ENCODE measurements at places on chromosomes 12 and 14.

- no peak for DNase-seq
Measured at GRCh38 chr14:67377916-67378315, 17.8 kb downstream of the EIF2S1 start.

DNA sequence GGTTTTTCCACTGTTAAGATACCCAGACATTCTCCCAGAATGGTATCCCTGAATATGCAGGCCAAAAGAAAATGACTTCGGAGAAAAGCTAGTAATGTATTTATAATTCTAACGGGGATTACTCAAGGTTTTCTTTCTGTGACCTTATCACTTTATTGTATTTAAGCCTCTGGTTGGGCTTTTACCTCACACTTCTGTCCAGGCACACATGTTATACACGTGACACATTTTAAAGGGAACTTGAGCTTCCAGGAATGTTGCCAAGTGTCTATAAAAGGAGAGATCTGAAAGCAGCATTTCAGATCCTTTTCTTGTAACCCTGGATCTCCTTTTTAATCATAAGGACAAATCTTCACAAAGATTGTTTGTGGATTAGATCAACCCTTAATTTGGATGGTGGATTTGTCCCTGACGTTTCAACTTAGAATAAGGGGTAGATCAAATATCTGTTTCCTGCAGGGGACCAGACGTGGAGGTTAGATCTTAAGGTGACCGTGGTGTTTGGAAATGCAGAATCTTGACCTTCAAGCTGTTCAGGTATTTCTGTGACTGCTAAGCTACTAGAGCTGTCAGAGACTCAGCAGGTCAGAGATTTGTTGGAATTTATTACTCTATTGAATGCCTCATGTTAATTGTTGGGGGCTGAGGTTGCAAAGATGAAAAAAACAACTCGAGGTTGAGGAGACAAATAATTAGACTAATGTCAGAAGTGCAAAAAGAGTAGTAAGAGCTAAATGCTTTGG is 1.5 kb downstream of the CIPC start:
- no peak for DNase-seq

GRCh38 chr12:105852951-105853350 is 285.8 kb downstream of the NUAK1 start:
- DNase-seq: no peak

- DNase-seq: no peak
Measured at GRCh38 chr12:122651520-122652224, 51.5 kb downstream of the HCAR2 start.

DNA sequence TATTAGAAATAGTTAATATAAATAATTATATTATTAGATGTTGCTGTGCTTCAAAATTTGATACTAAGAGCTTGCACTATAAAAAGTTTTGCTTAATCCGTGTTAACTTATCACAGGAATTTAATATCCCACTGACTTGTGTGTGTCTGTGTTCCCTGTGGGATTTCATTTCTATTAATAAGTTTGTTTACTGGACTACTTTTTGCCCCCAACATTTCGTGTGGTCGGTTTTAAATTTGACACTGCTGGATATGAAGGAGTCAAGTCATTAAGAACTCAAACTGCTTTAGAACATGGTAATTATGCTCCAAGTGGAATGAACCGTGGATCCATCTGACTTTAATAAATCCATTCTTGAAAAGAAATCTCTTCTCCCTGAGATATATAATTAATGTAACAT is 182.2 kb upstream of the NUDT4 start:
- DNase-seq: no peak

GRCh38 chr14:58107041-58107440 is 45.0 kb downstream of the ARMH4 start:
- DNase-seq: no peak

DNA sequence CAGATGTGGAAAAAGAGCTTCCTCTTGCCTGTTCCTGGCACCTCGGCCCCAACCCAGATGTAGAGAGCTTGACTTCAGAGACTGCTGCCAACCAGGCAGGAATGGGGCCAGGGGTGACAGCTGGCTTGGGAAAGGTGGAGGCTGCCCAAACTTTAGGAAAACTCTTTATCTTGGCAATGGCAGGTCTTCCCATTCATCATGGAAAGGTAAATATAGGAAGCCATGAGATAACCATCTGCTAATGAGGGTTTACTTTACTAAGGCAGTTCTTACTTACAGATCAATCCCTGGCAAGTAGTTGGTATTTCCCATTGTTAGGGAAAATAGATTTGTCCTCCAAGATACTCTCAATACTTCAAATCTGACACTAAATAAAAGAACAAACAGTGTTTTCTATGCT is 143.1 kb upstream of the NUDT4 start:
- DNase-seq: no peak

DNA sequence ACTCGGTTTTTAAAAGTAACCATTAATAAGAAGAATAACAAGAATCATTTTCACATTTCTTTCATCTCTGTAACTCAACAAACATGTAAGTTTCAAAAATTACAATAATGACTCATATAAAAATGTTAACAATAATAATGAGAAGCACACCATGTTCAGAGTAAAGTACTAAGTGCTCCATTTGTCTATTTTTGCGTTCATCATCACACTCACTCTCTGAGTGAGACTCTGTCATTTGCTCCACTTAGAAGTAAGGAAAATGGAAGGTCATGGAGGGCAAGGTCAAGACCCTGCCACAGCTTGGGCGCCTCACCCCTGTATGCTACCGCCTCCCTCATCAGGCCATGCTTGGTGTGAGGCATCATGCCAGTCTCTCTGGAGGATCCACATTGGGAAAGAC is 129.9 kb downstream of the TMEM30B start:
- DNase-seq: no peak

GRCh38 chr12:93918900-93919299 is 229.5 kb upstream of the PLXNC1 start:
- DNase-seq: no peak

DNA sequence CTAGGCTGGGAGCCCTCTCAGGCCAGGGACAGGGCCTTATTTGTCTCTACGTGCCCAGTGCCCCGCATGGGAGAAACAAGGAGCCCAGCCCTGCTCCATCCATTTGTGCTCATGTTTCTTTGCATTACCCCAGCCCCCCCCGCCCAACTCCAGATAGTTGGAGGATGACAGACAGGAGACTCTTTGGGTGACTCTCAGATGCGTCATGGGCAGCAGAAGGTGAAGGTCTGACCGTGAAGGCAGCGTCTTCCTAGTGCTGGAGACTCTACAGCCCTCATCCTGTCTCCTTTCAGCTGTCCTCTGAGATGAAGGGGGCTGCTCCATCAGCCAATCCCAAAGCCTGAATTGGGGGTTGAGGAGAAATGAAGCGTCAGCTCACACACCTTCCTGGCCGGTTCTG is 283 bp upstream of the PSMB11 start:
- DNase-seq: no peak

GRCh38 chr12:92784797-92785562 is 82.2 kb downstream of the PLEKHG7 start:
- no peak for DNase-seq

- no peak for DNase-seq
Measured at GRCh38 chr12:109723311-109723881, 9.8 kb downstream of the FAM222A start.

- no peak for DNase-seq
Measured at GRCh38 chr14:100422556-100423316, 99.6 kb downstream of the SLC25A47 start.

- no peak for DNase-seq
Measured at GRCh38 chr14:74605531-74606223, 6.4 kb downstream of the LTBP2 start.

GRCh38 chr12:80316222-80316621 is 127.8 kb upstream of the PTPRQ start:
- no peak for DNase-seq

DNA sequence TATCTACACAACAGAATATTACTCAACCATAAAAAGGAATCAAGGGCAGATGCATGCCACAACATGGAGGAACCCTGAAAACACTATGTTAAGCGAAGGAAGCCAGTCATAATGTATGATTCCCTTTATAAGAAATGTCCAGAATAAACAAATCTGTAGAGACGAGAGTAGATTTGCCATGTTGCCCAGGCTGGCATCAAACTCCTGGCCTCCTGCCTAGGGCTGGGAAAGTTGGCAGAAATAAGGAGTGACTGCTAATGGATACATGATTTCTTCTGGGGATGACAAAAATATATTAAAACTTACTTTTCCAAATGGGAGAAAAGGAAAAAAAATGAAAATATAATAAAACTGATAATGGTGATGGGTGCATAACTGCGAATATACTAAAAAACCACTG is 10.9 kb downstream of the CLIP1 start:
- DNase-seq: no peak

GRCh38 chr12:63353559-63353958 is 202.6 kb upstream of the AVPR1A start:
- DNase-seq: no peak

- DNase-seq: no peak
Measured at GRCh38 chr14:92601757-92602417, 88.3 kb downstream of the RIN3 start.

DNA sequence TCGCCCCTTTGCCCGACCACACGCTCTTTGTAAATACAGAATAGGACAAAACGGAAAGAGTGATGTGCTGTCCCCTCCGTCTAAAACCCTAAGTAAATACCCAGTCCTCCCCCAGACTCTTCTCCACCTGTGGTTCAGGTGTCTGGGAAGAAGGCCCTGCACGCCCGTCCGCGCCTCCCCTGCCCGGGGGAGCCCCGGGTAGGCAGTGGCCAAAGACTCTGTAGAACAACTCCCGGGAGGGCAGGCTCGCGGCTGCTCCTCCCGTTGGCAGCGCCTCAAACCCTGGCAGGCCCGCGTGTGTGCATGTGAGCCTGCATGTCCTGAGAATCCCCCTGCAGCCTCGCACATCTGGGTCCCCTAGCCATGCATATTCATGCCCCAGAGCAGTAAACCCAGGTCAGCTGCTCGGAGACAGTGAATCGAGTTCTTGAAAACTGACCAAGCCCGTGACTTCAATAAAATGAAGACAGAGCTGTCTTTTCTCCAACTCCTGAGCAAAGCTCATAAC is 165.8 kb downstream of the MON2 start:
- no peak for DNase-seq

DNA sequence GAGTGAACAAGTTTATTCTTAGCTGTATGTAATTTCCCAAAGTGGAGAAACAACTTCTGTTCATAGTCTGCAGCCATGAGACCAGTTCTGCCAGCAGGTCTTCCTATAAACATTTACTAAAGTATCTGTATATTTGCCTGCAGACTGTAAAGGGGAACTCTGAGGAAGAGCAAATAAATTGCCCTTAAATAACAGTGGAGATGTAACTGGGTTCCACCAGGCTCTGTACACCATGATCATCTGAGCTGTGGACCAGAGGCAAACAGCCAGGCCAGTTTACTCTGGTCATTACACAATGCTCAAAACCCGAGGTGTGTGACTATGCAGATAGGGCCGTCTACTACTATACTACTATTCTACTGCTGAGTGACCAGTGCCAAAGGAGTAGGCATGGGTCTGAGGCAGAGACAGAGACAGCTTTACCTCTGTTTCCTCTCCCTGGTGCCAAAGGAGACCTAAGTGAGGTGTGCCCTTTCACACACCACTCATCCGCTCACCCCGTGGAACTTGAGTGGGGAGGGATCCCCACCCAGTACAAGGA is 21.1 kb upstream of the CERS5 start:
- DNase-seq: no peak

- no peak for DNase-seq
Measured at GRCh38 chr12:57227315-57228115, 2.0 kb upstream of the SHMT2 start.

- no peak for DNase-seq
Measured at GRCh38 chr12:98594050-98594835, 757 bp downstream of the SLC25A3 start.

GRCh38 chr14:88379706-88380343 is 5.6 kb upstream of the SPATA7 start:
- no peak for DNase-seq

- DNase-seq: no peak
Measured at GRCh38 chr12:123645878-123646277, 12.2 kb downstream of the GTF2H3 start.

DNA sequence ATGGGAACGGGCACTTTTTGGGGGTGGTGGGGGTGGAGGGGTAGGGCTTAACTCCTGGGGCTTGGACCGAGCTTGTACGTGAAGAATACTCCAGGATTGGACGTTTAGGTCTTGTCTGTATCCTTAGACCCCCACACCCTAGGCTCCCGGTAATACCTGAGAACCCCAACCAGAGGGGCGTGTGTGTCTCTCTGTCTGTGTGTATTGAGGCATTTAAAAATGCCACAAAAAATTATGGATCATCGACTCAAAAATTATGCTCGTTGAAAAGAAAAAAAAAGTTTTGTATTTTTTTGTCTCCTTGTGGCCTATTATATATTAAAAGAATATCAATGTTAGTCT is 459 bp downstream of the PPFIBP1 start:
- no peak for DNase-seq

GRCh38 chr14:36661506-36662257 is at the start of gene PAX9:
Gene PAX9, plus strand, starts transcription at chr14:36661860. Its CDS starts 230 bp downstream, at chr14:36662090.
- no peak for DNase-seq

DNA sequence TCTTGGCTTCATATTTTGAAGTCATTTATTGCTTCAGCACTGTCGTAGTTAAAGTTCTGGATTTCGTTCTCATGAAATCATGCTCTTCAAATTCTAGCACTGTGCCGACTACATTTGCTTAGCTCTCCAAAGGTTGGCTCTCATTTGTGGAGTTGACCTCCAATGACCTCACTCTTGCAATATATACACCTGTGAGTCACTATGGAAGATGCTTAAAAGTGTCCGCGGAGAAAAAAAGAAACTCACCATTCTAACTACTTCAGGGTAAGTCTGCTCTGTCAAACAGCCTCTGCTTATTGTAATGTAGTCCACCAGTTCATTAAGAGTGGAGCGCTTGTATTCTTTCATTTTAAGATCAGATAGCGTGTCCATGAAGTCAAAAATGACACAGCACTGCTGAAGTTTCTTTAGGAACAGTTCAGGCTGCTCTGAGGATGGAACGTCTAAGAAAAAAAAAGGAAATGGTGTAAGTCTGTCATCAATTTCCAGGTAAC is 89.7 kb downstream of the PPP2R5E start:
- DNase-seq: no peak

- no peak for DNase-seq
Measured at GRCh38 chr12:69431591-69432222, 38.5 kb upstream of the FRS2 start.

DNA sequence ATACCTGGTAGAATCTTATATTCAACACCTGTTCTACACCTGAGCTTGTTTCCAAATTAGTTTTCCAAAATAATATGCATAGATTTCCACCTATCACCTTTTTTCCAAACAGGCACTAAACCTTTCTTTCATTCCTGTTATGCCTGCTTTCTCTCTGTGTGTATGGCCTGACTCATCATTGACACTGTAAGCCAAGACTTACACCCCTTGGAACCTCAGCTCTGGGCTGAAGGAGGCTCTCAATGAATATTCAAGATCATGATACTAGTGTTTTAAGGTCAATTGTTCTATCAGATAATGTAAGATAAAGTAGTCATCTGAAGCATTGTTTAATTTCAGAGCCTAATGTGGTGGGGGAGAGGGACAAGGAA is 1193.3 kb downstream of the FLRT2 start:
- no peak for DNase-seq

Data from stimulated activated CD8-positive, alpha-beta memory T cell treated with anti-CD3 and anti-CD28 coated beads, Interleukin-15, amount 100 ng/mL, for 1 hour (primary cell).